SJSA1 (cell line): ENCODE measurements at places on chromosomes 2 and 18.

DNA sequence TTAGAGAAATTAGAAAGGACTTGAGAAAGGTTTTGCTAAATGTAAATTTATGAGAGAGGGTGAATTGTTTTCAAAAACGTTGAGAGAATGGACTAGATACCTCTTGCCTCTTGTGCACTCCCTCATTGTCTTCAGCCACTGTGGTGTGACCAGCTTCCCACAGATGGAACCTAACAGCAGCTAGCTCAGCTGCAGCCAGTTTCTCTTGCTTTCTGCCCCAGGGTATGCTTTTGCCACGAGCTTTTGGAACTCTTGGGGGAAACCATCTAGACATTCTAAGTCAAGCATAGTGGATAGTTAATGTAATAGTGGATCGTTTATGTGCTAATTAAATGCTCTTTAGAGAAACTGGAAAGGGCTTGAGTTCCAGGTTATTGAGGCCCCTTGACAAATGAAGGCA lies 288.2 kb downstream of the CTNNA2 start:
- no peak for DNase-seq

GRCh38 chr18:58793361-58793760 lies 71.3 kb upstream of the ZNF532 start:
- no peak for DNase-seq

DNA sequence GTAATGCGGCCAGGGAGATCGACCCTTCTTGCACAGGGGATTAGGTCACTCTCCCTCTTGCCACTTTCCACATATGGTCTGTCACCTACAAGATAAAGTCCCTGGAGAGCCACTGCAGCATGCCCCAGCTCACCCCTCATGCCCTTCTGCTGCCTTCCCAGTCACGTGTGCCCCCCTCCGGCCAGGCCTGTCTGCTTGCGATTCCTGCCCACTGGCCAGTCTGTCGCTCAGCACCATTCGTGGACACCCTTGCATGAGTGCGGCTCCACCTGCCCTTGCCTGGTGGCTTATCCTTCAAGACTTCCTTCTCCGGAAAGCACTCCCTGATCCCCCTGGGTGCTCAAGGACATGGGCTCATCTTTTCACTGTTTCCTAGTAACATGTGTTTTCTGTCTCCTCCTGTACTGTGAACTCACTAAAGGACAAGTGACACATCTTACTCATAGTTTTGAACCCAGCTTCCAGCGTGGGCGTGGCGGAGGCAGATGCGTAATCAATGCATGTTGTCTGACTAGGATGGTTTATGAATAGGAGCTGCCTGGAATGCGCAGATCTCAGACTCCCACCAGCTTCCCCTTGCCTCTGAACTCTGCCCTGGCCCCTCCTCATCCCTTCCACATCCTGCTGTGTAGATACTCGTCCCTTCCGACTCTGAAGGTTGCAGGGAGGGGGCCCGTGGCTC lies 7.8 kb upstream of the NT5DC4 start:
- DNase-seq: no peak

DNA sequence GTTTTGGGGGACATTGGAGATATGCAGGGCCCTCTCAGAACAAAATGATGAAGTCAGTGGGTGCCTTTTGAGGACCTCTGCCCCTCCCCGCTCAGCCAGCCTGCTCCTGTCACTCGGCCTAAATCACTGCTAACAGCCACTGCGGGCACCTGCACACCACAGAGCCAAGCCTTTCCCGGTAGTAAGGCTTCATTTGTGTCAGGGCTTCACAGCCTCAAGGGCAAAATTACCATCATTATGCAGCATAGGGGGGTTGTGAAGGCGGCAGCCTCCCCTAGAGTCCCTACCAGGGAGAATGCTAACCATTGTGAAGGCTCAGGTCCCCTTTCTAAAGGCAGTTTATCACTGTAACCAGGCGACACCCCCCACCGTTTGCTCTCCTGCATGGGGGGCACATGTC lies 519.8 kb upstream of the MYT1L start:
- no peak for DNase-seq

GRCh38 chr2:113232740-113233139 lies 46.0 kb downstream of the PAX8 start:
- DNase-seq: no peak

DNA sequence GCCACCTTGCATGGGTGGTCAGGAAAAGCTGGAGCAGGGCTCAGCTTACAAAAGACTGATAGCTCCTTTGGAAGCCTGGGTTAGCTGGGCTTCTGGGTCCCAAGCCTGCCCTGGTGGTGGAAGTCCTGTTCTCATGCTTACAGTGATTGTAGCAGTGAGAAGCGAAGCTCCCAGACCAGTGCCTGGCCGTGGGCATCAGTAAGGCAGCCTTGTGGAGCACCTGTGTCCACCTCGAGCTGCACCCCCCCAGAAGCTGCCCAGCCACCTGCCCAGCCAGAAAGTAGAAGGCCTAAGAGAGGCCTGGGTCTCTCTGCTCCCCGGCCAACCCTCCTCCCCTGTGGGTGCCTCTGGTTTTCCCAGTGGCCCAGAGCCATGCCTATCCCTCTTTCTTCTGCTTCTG lies 10.5 kb downstream of the GLI2 start:
- DNase-seq: no peak

GRCh38 chr2:96207774-96208142 lies 869 bp downstream of the STARD7 start:
- no peak for DNase-seq

- DNase-seq: no peak
Measured at GRCh38 chr18:10752382-10752781, 226.6 kb downstream of the NAPG start.

DNA sequence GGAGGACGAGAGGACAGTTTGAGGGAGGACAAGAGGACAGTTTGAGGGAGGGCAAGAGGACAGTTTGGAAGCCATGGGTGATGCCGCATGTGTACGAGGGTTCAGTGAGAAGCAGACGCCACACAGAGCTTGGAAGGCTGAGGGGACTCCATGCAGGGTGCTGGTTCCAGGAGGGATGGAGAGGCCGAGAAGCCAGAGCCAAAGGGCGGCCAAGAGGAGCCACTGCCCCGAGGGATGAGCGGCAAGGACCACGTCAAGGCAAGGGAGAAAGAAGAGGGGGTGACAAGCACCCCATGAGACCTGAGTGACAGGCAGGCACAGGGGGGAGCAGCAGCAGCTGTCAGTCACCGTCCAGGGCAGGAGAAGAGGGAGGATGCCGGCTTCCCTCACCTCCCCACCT lies 385.7 kb upstream of the MYT1L start:
- DNase-seq: no peak

- no peak for DNase-seq
Measured at GRCh38 chr2:206657087-206657486, 14.8 kb downstream of the FAM237A start.

GRCh38 chr2:145108361-145108778 lies 588.5 kb upstream of the ZEB2 start:
- peak; percentile 9 for DNase-seq

DNA sequence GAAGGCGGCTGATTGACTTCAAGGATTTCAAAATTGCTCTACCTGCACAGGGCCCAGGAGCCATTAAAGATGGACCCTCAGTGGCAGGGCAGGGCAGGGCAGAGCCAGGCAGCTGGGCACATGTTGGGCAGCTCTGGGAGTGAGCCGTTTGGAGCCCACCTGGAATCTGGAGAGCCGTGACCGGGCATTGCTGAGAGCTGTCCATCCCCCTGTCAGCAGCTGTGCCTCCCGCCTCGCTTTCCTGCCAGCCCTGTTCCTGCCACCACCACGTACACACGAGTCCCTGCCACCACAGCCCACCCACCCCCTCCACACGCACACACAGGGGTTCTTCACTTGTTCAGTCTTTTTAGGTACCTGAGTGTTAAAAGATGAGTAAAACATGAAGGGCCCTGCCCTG lies 22.9 kb downstream of the ATOH8 start:
- DNase-seq: no peak

GRCh38 chr18:35174093-35174731 lies 66.6 kb upstream of the ZNF397 start:
- no peak for DNase-seq

DNA sequence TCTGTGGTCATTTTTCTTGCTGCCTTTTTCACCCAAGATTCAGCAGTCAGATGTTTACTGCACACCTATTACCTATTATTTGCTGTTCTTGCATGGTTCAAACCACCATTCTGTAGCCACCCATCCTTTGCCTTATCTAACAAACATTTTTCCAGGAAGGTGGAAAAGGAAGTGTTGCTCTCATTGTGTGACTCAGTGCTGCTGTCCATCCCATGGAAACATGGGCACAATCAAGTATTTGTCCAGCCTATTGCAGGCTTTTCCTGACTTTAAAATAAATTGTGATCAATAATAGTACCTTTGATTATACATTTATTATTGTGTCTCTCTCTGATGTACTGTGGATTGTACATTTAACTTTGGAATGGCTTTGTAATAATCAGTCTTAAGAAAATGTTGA lies 53.2 kb downstream of the USP14 start:
- DNase-seq: no peak

GRCh38 chr2:23409248-23409647 lies 24.3 kb downstream of the KLHL29 start:
- DNase-seq: no peak

GRCh38 chr2:63737081-63737751 lies 104.5 kb upstream of the UGP2 start:
- no peak for DNase-seq

DNA sequence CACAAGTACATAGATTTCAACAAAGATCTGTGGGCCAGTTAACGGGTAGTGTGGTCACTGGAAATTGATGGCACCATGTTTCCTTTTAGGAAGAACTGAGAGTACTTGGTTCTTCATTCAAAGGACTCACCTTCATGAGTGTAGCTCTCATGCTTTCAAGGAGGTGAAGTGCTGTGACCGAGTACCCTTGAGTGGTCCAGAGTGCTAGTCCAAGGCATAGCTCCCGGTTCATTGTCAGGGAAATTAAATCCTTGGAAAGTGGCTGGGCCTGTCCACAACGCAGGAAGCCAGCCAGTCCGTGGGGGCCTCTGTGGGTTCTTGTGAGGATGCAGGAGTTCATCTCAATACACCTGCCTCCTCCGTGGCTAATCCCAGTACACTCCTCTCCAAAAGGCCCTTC lies 295.1 kb downstream of the GALR1 start:
- no peak for DNase-seq

DNA sequence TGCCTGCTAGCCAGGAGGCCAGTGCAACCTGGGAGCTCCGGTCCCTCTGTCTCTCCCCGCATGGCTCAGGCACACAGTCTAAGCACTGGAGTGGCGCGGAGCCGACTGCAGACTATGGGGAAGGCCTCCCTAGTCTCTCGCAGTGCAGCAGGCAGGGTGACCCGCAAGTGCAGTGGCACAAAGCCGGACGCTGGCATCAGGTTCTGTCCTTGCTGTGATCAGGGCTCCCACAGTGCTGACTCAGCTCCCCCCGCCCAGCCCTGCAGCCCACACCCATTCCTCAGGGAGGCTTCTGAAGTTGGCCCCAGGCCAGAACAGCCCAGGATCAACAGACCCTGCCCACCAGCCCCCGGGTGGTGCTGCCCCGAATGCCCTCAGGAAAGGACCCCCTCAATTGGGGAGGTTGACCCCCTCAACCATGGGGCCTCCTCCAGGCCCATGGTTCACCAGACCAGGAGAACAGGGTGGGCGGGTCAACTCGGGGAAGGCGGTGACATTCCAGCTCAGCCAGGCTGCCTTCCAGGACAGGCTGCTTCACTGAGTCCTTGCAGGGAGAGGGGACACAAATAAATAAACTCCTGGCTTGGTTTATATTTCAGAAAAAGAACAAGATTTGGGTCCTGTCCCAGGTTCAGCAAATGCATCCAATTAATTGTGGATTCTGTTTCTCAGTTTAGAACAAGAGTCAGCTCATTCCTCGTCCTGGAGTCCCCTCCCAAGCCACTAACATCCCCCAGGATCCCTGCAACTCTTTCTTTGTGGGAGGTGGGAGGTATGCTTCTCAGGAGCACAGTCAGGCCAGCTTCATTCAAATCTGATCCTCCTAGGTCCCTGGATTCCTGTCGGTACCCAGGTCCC lies 12.2 kb downstream of the BIN1 start:
- DNase-seq: peak; percentile 69

DNA sequence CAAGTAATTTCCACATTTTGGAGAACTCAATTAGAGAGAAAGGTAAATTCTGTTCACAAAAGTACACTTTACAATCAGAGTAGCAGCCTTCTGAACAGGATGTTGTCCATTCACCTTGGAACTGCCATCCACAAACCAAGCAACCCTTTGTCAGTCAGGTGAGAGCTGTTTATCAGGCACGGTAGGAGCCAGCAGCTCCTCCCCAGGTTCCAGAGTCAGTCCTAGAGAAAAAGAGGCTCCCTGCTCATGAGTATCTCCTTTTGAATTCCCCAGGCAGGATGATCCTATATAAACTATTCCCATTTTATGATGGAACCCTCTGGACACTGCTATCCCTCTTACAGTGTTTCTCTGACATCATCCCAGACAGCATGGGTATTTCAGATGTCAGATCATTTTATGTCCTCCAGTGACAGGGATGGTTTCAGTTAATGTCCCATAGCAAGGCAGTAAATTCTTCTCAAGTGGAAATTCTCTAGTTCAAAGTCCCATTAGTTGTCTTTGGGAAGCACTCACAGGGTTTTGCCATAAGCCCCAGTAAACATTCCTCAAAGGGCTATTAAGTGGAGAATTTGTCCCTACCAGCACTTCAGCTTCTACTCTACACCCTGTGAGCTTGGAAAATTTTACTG lies 34.5 kb upstream of the CSRNP3 start:
- no peak for DNase-seq

DNA sequence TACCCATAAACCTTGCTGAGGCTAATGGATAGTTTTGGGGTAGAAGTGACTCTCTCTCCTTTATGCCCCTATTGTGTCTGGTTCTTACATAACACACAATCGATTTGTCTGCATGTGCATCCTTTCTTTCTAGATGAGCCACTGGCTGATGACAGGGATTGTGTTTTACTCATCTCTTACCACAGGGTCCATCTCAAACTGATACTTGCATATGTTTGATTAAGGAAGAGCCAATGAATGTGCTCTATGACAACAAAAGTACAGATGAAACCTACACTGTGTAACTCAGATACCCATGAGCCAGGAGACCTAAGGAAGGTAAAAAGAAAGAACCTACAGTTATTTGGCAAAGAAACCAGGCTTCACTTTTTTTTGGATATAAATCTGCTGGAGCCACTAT lies 13.2 kb upstream of the BZW1 start:
- no peak for DNase-seq

DNA sequence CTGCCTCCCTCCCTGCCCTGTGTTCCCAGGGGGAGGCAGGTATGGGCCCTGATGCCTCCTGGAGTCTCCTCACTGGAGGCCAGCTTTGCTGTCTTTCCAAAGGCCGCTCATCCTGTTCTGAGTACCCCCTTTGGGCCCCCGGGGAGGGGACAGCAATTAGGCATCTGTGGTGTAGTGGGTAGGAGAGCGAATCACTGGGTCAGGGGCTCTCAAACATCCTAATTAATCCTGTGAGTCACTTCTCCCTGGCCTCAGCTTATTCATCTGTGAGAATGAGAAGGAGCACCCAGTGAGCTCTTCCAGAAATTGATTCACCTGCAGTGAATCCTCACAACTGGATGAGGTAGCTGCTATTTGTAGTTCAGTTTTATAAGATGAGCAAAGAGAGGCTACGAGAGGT lies 16.4 kb downstream of the TET3 start:
- no peak for DNase-seq

- DNase-seq: no peak
Measured at GRCh38 chr18:57794951-57795728, 8.0 kb downstream of the ATP8B1 start.
